ENCODE measurements at places on chromosomes 16 and 17.

DNA sequence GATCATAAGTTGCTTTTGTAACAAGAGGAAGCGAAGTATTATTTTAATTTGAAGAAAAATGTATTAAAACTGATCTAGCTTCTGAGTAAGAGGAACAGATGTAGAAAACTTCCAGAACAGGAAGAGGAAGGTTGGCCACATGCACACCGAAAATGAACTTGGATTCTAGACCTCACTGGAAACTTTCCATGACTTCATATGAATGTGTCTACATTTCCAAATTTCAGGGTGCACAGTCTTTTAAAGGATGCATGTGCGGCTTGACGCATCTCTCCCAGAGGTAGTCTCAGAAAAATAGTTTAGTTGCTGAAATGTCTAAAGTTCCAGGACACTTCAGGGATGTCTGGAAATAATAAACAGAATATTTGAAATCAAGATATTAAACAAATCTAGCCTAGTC lies 275.1 kb upstream of the MYOCD start:
- H3K4me3 ChIP-seq, result no peak overlapping the region
- H3K27ac ChIP-seq, result no peak overlapping the region
- no peaks in the 10 kb centered on the region for H3K4me1 ChIP-seq
- H3K27me3 ChIP-seq, result no peaks in the 10 kb centered on the region
- no peaks in the 10 kb centered on the region for H3K36me3 ChIP-seq
- DNase-seq, result no peak

DNA sequence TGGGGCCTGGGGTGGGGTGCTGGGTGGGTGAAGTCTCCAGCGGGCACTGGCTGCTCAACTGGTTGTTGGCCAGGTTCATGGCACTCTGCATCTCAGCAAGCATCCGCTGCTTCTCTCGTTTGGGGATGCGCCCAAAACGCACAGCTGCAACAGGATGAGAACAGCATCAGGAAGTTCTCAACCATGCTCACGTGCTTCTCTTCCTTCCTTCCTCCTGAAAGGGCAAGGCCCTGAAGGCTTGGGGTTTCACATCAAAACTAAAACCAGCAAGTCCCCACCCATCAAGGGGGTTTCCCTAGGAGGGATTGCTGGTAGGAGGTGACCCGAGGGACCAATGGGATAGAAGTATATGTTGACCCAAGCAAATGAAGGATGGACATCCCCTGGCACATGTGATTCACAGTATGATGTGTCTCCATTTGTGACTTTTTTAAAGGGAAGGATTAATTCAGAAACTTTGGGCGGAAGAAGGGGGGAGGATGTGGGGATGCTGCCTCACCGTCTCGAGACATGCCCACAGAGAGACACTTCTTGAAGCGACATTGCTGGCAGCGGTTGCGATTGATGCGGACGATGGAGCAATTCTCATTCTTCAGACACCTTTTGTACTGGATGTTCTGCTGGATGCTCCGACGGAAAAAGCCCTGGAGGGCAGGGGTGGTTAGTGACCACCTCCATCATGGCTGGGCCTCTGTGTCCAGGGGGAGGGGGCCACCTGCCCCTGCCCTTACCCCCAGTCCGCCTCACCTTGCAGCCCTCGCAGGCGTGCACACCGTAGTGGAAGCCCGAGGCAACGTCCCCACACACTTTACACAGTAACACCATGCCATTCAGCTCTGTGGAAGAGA lies 4.2 kb downstream of the NR1D1 start:
- H3K4me1 ChIP-seq, result peaks cover 7% of the 10 kb centered on the region
- H3K4me3 ChIP-seq, result no peak overlapping the region
- H3K36me3 ChIP-seq, result peaks cover 22% of the 10 kb centered on the region
- H3K27ac ChIP-seq, result peak overlapping the region; percentile 51
- H3K27me3 ChIP-seq, result no peaks in the 10 kb centered on the region

DNA sequence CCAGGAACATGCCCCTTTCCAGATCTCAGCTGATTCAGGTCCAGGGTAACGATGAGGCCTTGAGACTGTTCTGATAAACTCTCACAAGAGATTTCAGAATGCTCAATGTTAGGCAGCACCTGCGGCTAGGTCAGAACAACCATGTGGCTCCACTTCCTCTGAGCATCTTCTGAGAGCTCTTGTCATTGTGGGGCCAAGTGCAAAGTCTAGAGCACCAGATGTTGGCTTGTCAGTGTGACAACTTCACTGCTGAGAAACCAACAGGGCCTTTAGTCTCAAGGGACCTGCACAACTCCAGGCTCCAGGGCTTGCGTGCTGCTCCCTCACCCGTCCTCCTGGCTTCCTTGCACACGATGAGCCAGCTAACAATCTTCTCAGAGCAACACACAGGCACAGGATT lies 29.0 kb downstream of the FCSK start:
- no peaks in the 10 kb centered on the region for H3K27me3 ChIP-seq
- no peak for DNase-seq
- peaks cover 54% of the 10 kb centered on the region for H3K36me3 ChIP-seq
- no peak overlapping the region for H3K27ac ChIP-seq
- H3K4me3 ChIP-seq, result no peak overlapping the region

DNA sequence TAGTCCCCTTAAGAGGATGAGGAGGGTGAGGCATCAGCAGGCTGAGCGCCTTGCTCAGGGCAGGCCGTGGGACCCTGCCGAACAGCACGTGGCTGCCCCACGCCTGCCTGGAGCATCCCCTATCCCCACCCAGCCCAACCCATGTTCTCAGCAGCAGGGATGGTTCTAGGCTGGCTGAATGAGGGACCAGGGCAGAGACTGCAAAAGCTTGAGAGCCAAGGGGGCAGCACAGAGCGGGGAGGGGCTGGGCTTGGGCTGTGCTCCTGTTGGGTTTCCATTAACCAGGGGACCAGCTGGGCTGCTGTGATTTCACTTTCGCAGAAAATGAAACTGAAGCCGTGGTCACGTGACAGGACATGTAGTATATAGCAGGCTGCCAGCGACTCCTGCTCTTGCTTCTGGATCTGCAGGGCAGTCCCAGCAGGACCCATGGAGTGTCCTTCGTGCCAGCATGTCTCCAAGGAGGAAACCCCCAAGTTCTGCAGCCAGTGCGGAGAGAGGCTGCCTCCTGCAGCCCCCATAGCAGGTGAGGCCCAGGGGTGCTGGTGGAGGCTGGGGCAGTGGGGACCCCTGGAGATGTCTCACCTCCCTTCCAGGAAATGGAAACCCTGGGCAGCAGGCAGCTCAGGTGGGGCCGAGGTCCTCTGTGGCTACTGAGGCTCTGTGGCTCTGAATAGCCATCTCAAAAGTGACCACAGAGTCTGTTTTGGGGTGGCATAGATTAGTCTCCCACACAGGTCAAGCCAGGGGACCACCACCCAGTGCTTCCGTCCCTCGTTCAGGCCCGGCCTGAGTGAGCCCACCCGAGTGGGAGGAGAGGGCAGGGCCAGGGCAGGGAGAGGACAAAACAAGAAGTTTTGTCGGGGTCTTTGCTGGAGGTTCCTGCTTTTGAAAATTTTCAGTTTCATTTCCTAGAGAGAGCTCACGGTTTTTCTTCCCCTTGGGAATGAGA lies 2.9 kb downstream of the RNF213 start:
- peaks cover 14% of the 10 kb centered on the region for H3K36me3 ChIP-seq
- peak overlapping the region; percentile 72 for H3K4me3 ChIP-seq
- peak; percentile 90 for DNase-seq

GRCh38 chr16:88487920-88488851 lies 35.1 kb downstream of the ZFPM1 start:
- peaks cover 37% of the 10 kb centered on the region for H3K36me3 ChIP-seq
- no peaks in the 10 kb centered on the region for H3K27me3 ChIP-seq
- no peak overlapping the region for H3K27ac ChIP-seq
- DNase-seq, result no peak
- no peaks in the 10 kb centered on the region for H3K4me1 ChIP-seq
